ENCODE measurements at places on chromosomes 12 and 14. TPM values are rescaled to one million over a fixed set of nuclear protein-coding genes. Genes with fewer than 3 reads are reported as not detected.

- DNase-seq, result no peak
Observed at GRCh38 chr12:107328442-107329133, 235.2 kb upstream of the CRY1 start.

- DNase-seq, result peak; percentile 86
Observed at GRCh38 chr14:68794130-68794850, 1.4 kb upstream of the ZFP36L1 start.

DNA sequence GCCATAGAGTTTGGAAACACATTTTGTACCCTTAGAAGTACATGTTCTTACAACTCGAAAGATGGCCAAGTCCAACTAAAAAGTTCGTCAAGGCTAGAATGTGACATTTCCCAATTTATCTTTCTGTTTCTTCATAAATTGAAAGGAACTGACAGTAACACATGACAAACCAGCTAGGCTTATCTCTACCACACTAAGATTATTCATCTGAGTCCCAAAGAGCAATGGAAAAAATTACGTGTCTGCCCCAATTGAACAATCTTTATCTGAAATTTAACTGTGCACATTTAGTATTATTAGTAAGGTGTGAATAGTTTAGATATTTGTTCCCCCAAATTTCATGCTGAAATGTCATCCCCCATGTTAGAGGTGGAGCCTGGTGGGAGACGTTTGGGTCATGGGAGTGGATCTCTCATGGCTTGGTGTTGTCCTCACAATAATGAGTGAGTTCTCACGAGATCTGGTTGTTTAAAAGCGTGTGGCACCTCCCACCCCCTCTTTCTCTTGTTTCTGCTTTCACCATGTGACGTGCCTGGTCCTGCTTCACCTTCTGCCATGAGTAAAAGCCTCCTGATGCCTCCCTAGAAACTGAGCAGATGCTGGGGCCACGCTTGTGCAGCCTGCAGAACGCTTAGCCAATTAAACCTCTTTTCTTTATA, 13.3 kb downstream of the CPM start:
- no peak for DNase-seq

DNA sequence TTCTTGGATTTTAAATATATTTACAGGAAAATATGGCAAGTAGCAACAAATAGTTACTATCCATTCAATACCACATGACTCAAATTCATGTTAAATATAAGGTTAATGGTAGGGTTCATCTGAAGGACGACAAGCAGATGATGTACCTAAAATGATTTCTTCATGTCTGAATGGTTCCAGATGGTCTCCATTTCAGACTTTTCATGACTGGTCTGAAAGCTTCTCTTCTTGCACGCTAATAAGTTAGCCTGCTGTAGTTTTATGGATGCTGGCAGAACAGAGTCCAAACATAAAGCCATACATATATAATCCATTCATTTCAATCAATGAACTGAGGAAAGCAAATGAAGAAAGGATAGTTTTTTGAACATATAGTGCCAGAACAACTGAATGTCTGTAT, 257.0 kb upstream of the MGAT4C start:
- DNase-seq, result no peak

GRCh38 chr14:77200406-77200985, 18.9 kb downstream of the TMEM63C start:
- DNase-seq, result no peak

- no peak for DNase-seq
Observed at GRCh38 chr12:75720812-75721641, 209.6 kb upstream of the KRR1 start.

DNA sequence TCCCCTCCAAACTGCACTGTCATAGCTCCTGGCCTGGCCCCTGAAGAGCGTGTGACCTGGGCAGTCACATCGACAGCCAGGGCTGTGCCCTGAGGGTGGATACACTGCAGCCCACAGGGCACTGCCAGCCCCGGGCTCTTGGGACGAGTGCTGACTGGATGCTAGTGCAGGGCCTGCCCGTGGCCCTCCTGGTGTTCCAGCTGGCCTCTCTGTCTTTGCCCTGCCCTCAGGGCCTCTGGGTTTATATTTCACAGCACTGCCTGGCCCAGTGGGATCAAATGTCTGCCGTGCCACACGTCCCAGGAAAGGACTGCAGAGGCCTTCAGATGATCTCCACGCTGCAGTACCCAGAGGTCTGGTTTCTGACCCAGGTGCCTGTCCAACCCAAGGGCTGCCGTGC, 10.1 kb upstream of the CCDC197 start:
- DNase-seq, result no peak

DNA sequence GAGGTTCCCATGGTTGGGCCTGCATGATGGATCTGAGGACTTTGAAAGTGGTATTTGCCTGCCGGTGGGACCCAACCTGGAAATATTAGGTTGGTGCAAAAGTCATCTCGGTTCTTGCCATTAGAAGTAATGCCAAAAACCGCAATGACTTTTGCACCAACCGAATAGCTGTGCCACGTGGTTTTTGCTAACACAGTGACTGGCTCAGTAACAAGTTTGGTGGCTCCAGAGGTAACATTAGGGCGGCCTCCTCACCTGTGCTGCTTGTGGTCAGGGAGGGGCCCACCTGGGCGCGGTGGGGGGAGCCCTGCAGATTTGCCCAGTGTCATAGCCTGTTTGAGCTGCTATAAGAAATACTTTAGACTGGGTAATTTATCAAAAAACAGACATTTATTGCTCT, 1.8 kb downstream of the BDKRB2 start:
- DNase-seq, result no peak

GRCh38 chr12:132316497-132317232, 12.7 kb downstream of the GALNT9 start:
- no peak for DNase-seq

DNA sequence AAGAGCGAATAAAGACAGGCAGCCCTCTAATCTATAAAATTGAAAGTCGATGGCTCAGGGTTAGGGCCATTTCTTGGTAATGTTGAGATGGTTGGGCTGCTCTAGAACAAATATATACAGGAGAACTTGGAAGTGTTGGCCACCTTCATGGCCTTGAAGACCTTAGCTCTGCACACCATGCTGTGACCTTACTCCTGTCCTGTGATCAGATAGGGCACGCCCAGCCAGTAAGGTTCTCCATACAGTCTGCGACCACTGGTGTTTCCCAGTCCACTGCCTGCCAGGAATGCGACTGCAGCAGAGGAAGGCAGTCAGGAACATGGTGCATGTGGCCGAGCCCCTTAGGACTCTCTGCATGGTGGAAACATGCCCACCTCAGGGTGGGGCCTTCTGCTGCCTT, 73.2 kb upstream of the PSMA6 start:
- no peak for DNase-seq

DNA sequence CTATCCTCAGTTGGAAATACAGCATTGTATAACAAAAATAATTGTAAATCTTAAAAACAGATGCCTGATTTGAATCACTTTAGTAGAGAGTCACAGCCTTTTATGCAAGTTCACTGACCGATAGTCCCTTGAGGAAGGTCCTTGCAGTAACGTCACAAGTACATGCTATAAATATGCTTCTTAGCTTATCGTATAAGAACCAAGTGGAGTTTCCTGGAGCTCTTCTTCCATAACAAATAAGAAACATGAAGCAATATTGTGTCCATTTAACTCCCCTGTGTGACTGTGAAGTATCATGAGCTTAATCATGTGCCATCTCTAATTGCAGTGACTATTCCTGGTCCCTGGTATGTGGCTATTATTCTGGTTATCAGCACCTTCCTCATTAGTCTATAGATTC, 107.9 kb downstream of the SLC38A4 start:
- no peak for DNase-seq

GRCh38 chr12:88623777-88624548, 43.7 kb upstream of the KITLG start:
- no peak for DNase-seq

DNA sequence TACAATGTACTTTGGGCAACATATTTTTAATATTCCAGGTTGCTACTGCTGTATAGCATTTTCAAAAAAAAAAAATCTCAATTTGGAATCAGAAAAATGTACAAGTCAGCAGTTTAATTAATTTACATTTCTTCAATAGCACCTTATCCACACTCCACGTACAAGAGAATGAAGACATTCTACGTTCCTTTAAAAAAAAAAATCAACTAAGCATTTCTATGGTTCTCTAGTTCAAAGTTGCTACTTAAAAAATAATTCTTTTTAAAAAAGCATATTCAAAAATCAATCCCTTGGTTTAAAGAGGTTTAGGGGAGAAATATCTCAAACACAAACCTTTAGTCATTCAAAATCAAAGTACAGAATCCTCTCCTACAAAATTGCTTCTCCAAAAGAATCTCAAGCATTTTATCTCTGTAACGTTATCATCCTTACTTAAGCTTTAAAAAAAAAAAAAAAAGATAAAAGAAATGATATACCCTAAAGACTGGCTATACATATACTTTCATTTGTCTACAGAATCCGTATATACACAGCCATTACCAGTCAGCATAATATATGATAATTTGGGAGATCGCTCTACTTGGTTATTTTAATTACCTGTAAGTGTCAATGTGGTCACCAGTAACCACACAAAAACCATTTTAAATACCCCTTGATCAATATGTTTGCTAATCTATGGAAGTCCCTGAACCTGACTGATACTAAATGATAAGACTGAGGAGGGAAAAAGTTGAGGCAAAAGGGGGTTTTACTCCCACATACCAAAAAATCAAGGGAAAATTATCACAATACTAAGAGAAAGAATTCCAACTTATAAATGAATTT, 2.7 kb downstream of the MED13L start:
- no peak for DNase-seq

DNA sequence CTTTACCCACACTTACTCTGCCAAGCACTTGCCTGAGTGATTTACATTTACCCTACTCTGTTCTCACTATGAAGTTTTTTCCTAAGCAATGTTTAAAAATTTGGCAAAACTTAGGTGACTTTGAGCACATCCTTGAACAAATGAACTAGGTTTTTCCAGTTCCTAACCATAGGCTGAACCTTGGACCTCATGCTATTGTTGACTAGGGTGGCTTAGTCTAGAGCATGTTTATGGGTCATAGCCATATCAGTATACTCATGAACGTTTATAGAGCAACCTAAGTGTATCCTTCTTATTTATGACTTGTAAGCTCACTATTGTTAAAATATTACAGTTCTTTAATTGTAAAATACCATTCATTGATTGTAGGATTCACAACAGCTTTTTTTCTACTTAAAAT, 85.0 kb upstream of the KRR1 start:
- DNase-seq, result no peak

DNA sequence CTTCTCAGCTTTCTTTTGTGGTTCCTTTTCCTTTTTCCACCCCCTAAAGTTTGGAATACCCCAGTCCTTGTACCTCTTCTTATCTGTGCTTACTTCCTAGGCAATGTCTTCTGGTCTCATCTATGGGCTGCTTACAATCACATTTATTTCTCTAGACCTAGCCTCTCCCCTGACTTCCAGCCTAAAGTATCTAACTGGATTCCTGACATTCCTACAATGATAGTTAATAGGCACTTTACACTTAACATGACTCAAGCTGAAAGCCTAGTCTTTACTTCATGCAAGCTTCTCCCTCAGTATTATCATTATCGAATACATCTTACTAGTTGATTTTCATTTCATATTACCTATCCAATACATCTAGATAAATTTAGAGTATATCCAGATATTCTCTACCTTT, 21.2 kb downstream of the CLECL1 start:
- no peak for DNase-seq

GRCh38 chr12:79033788-79034187, 169.2 kb downstream of the SYT1 start:
- DNase-seq, result no peak

DNA sequence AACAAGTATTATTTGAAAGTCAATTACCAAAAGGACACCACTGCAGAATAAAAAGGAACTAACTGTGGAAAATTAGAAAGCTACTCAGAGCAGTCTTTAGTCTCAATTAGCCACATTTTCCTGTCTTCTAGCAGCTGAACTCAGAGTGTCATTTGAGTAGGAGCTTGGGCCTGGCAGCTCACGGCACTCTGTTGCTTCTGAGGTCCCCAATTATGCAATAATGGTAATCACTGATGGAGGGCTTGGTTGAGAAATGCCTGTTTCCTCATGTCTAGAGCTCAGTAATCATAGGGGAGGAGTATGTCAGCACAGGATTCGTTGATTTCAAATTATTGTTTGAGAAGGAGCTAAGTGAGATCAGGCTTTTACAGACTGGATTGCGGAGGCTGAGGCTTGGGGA, 108.6 kb downstream of the VRK1 start:
- DNase-seq, result no peak

DNA sequence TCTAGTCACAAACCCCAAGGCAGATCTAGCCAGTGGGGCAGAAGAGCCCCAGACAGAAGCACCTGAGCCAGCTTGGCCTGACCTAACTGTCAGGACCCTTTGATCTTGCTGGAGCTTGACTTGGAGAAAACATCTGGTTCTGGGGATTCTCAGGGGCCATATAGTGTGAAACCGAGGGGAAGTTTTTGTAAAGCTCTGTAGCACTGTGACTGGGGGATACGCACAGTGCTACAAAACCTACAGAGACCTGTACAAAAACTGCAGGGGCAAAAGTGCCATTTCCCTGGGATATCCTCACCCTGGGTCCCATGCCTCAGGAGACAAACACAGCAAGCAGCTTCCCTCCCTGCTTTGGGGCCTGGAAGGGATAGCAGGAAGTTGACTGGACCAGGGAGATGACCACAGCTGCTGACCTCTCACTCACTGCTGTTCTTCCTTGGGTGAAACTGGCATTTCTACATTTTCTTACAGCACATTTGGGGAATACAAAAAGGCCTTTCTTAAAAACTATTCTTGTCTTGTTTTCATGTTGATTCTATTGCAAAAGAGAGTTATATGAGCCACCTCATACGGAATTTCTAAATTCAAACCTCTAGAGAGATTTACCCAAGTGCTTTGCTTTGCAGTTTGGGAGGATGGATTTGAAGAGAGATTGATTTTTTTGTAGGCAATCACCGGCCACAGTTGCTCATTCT, 140.0 kb downstream of the DAD1 start:
- DNase-seq, result no peak

- DNase-seq, result no peak
Observed at GRCh38 chr14:89959853-89960445, 4.2 kb downstream of the TDP1 start.

DNA sequence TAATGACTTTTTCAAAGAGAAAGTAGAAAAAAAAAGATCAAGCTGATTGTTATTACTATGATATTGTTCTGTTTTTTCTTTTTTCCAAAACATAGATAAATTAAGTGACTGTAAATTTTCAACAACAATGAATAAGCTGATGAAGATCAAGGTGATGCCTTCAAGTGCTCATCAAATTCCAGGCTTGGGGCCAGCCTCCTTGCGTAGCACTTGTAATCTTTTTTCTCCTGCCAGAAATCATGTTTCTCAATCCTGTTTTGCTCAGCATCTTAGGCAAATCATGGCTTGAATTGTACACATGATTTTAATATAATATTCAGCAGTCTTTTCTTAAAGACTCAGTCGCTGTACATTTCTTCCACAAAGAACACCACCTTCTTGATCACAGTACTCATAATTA, 333.2 kb downstream of the NPAS3 start:
- no peak for DNase-seq

GRCh38 chr12:49088150-49088931, 6.3 kb downstream of the DHH start:
- DNase-seq, result peak; percentile 61

GRCh38 chr14:32813401-32813800, 125.3 kb upstream of the NPAS3 start:
- DNase-seq, result no peak

Gene LRRC43
- total RNA-seq, result not detected

Gene PZP
- total RNA-seq, result not detected

Gene TGFB3
- 4.1 TPM for total RNA-seq

Gene CDKN3
- 9.0 TPM for total RNA-seq

Gene INHBC
- total RNA-seq, result 0.14 TPM

Gene KCNH5
- total RNA-seq, result not detected

Gene GDF3
- total RNA-seq, result not detected

Gene CDH24
- total RNA-seq, result 0.65 TPM

Gene CLMN
- total RNA-seq, result 1.3 TPM

Gene YEATS4
- total RNA-seq, result 53.3 TPM

Gene DAO
- total RNA-seq, result not detected

Gene LMNTD1
- total RNA-seq, result not detected

Gene CISTR
- total RNA-seq, result not detected
